ENCODE measurements at places on chromosomes 2 and 18. TPM values are rescaled to one million over a fixed set of nuclear protein-coding genes. Genes with fewer than 3 reads are reported as not detected.

CPLX4 gene
- not detected for total RNA-seq

ZNF514 gene
- total RNA-seq, result 19.0 TPM

TANC1 gene
- total RNA-seq, result 36.9 TPM

CYP27C1 gene
- total RNA-seq, result 24.9 TPM

ALPG gene
- not detected for total RNA-seq

DHRS9 gene
- not detected for total RNA-seq

FAM228A gene
- total RNA-seq, result not detected

CGREF1 gene
- total RNA-seq, result 1.2 TPM

IL1B gene
- total RNA-seq, result not detected

FSHR gene
- not detected for total RNA-seq

CLEC4F gene
- total RNA-seq, result not detected

CHCHD5 gene
- 31.4 TPM for total RNA-seq

KIAA2012 gene
- total RNA-seq, result not detected

GCG gene
- total RNA-seq, result not detected

AQP12A gene
- not detected for total RNA-seq

SIX3 gene
- total RNA-seq, result not detected

BMP10 gene
- not detected for total RNA-seq

Measured in osteocyte (in vitro differentiated cells).